ENCODE measurements at places on chromosomes 5 and 9.
A peak's percentile ranks its signal among the peaks of the same experiment; 100 is the strongest.

GRCh38 chr5:19733612-19734495 lies 254.1 kb downstream of the CDH18 start:
- no peak for DNase-seq

GRCh38 chr5:32339878-32340277 lies 27.1 kb upstream of the MTMR12 start:
- no peak for DNase-seq

GRCh38 chr9:129446828-129447550 lies 173.9 kb downstream of the C9orf50 start:
- no peak for DNase-seq

- DNase-seq, result no peak
These were observed 7.2 kb downstream of the ZDHHC12 start for GRCh38 chr9:128716581-128717254.

GRCh38 chr5:24112420-24112819 lies 532.4 kb downstream of the CDH10 start:
- no peak for DNase-seq

DNA sequence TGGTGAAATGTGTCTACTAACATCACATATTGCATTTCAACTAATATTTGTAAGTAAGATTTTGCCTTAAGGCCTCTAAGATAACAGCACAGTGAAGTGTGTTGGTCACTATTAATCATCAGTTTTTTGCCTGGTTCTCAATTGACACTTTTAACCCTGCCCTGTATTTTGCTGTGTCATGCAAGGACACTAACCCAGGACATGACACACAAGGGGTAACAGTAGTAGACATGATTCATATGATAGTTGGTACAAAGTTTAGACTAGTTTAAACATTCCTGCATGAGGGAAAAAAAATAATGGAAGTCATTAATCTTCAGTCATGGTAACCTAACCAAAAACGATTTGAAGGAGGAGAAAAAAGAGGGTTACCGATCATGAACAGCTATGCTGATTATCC lies 207.0 kb downstream of the DEPDC1B start:
- no peak for DNase-seq

- no peak for DNase-seq
These were observed 15.7 kb upstream of the STARD4 start for GRCh38 chr5:111528056-111528455.

DNA sequence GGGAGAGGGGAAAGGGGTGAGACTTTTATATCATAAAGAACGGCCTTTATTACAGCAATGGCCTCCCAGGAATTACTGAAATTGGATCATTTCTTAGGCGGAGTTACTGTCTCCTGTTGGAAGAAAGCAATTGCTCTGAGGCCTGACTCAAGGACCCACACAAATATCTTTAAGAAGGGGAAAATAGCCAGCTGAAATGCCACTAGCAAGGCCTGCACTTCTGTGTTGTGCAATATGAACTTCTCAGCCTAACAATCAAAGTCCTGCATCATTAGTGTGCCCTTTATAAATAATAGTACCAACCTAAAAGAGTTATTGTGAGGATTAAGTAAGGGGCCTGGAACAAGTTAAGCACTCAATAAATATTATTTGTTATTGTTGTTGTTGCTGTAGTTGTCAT lies 30.1 kb upstream of the TRIM32 start:
- DNase-seq, result no peak

- peak; percentile 60 for DNase-seq
These were observed 25.0 kb downstream of the LMNB1 start for GRCh38 chr5:126801992-126802294.

DNA sequence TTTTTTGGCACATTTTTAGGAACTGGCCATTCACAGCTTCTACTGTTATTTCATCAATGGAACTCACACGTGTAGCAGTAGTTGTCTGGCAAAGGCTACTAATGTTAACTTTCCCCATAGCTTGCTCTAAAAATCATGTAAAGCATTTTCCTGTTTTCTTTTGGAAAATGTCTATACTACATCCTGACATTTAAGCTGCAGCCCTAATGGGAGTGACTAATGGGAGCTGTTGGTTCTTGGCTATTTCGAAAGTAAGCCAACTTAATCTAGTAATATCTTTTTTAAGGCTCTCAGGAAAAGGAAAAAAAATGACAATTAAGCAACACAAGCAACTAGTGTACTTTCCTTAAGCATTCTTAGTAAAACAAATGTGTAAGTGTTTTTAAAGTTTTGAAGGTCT lies 169.2 kb downstream of the SLC12A2 start:
- peak; percentile 13 for DNase-seq

DNA sequence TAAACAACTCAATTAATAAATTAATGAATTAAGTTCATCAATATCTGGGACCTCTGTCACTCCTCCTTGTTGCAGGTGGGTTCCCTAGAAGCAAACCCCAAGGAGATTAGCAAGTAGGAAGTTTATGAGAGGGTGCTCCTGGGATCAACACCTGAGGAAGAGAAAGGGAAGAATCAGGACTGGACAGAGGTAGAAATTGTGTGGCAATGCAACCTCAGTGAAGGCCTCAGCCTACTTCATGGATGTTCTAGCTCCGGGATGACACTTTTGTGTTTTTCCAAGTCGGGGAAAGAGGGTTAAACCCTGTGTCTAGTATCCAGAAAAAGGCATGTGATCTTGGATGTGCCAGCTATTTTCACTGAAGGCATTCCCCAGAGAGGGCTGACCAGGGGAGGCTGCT lies 23.2 kb downstream of the MAMDC2 start:
- DNase-seq, result no peak

- peak; percentile 23 for DNase-seq
These were observed 88.6 kb downstream of the GDNF start for GRCh38 chr5:37751227-37751626.

All from GM03348 (cell line).